ENCODE measurements at places on chromosomes 1 and 21.

DNA sequence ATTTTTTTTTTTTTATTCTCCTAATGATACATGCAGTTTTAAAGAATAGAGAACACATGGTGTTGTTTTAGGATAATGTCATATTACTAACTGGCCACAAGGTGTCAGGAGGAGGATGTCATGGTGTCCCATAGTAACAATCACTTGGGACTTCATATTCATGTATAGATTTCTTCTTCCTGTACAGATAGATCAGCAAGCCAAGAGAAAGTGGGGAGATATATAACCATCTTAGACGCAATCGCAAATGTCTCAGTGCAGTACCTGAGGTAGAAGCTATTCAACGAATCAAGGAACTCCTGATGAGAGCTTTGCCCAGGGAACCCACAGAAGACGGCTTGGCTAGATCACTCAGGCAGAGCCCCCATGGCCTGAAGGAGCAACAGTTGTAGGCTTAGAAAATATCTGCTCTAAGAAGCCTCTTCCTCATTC lies 12.3 kb downstream of the OR2T11 start:
- no peaks in the 10 kb centered on the region for H3K4me1 ChIP-seq
- H3K27ac ChIP-seq: no peak overlapping the region
- H3K36me3 ChIP-seq: no peaks in the 10 kb centered on the region

DNA sequence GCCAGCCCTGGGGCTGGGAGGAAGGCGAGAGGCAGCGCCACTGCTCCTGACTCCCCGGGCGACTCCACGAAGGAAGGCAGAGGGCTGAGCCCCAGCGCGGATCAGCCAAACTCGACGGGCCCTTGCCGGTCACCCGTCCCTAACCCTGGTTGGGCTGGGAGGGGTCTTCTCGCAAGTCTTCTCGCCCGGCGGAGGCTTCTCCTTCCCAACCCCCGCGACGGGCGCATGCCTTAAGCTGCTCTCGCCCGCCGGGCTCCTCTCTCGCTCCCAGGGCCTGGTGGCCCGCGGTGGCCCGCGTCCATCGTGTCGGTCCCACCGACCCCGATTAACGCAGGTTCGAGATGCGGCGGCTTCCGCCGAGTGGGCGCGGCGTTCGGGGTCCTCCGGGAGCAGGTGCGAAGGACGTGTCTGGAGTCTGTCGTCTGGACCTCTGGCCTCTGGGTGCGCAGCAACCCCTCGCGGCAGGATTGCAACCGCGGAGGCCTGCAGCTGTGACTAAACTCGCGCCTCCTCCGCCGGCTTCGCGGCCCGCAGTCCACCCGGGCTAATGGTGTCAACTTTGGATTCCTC lies 29.0 kb upstream of the PPM1J start:
- H3K36me3 ChIP-seq: no peaks in the 10 kb centered on the region
- H3K27ac ChIP-seq: no peak overlapping the region
- no peak for DNase-seq

DNA sequence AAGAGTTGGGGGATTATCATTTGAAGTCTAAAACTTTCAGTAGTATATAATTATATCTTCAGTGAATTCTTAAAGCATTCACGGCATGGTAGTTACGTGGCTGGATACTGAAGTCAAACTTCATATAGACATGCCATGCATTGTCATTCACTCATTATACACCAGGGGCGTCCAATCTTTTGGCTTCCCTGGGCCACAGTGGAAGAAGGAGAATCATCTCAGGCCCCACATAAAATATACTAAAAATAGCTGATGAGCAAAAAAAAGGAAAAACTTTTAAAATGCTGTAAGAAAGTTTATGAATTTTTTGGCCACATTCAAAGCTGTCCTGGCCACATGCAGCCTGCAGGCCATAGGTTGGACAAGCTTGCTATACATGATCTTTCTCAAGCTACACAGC lies 43.8 kb downstream of the DENND1B start:
- H3K4me3 ChIP-seq: no peak overlapping the region
- H3K36me3 ChIP-seq: no peaks in the 10 kb centered on the region
- H3K27ac ChIP-seq: no peak overlapping the region
- H3K4me1 ChIP-seq: no peaks in the 10 kb centered on the region

- peak overlapping the region; percentile 58 for H3K4me3 ChIP-seq
- peaks cover 4% of the 10 kb centered on the region for H3K27me3 ChIP-seq
- peak; percentile 61 for DNase-seq
- peaks cover 16% of the 10 kb centered on the region for H3K4me1 ChIP-seq
- peaks cover 27% of the 10 kb centered on the region for H3K36me3 ChIP-seq
- peak overlapping the region; percentile 75 for H3K27ac ChIP-seq
These were observed 677 bp downstream of the AGPAT3 start for GRCh38 chr21:43865540-43866259.

DNA sequence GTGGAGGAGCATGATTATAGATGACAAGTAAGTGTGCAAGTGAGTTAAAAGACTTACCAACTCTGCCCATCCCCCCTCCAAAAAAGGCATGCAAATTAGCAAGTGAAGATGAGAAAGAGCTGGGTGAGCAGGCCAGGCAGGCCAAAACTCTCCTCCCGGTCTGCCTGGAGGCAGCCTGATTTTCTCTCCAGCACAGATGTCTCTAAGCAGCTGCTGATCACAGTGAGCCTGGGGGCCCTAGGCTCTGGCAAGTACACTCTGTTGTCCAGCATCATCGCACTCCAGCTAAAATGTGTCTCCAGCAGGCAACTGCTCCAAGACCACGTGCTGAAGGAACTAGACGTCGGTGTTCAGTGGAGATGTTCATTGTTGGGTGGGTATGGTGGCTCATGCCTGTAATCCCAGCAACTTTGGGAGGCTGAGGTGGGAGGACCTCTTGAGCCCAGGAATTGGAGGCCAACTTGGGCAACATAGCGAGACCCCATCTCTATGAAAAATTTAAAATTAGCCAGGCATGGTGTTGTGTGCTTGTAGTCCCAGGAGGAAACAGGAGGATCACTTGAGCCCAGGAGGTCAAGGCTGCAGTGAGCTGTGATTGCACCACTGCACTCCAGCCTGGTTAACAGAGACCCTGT lies 56.7 kb upstream of the PUM1 start:
- no peak overlapping the region for H3K4me3 ChIP-seq
- no peaks in the 10 kb centered on the region for H3K4me1 ChIP-seq
- no peak for DNase-seq
- H3K36me3 ChIP-seq: no peaks in the 10 kb centered on the region
- H3K27ac ChIP-seq: peak overlapping the region; percentile 45

GRCh38 chr1:241637604-241638003 lies 2.6 kb downstream of the CHML start:
- H3K4me1 ChIP-seq: peaks cover 13% of the 10 kb centered on the region
- peaks cover 8% of the 10 kb centered on the region for H3K36me3 ChIP-seq
- no peak for DNase-seq
- no peak overlapping the region for H3K27ac ChIP-seq
- H3K4me3 ChIP-seq: no peak overlapping the region

GRCh38 chr21:45047257-45047656 lies 27.1 kb upstream of the ADARB1 start:
- H3K4me1 ChIP-seq: no peaks in the 10 kb centered on the region
- no peak for DNase-seq
- H3K27me3 ChIP-seq: peaks cover 15% of the 10 kb centered on the region
- H3K27ac ChIP-seq: no peak overlapping the region

DNA sequence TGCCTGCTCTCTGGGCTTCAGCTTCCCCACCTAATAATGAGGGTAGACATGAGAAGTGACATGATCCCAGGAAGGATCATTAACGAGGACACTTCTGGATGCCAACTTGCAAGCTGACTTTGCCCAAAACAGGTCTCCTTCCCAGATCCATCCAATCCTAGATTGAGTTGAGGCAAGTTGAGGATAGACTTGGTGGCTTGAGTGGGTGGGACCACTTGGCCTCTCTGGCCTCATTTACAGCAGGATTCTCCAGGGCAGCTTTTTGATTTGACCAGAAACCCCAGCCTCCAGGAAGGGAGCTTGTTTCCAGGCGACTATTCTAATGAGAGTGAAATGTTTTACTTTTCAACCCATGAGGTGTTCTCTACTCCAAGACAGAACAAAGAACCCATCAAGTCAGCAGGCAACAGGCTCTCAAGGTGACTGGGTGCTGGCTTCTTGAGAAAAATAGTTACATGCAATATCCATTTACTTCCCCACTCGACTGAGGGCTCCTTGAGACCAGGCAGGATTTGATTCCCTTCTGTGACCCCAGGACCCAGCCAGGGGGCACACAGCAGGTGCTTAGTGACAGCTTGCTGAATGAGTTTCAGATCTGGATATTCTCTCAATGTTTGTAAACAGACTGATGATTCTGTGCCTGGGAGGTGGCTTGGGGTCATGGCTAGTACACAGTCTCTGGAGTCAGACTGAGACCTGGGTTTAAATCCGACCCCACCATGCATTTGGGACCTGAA lies 128.2 kb downstream of the DMRTB1 start:
- H3K4me1 ChIP-seq: peaks cover 54% of the 10 kb centered on the region
- H3K27me3 ChIP-seq: no peaks in the 10 kb centered on the region
- H3K4me3 ChIP-seq: no peak overlapping the region
- H3K36me3 ChIP-seq: no peaks in the 10 kb centered on the region

GRCh38 chr1:24896176-24896575 lies 33.9 kb downstream of the RUNX3 start:
- no peak for DNase-seq
- no peak overlapping the region for H3K4me3 ChIP-seq
- H3K36me3 ChIP-seq: no peaks in the 10 kb centered on the region
- H3K27ac ChIP-seq: no peak overlapping the region

- peaks cover 79% of the 10 kb centered on the region for H3K36me3 ChIP-seq
- DNase-seq: no peak
- no peak overlapping the region for H3K4me3 ChIP-seq
- H3K4me1 ChIP-seq: no peaks in the 10 kb centered on the region
- H3K27me3 ChIP-seq: no peaks in the 10 kb centered on the region
- no peak overlapping the region for H3K27ac ChIP-seq
These were observed 12.4 kb upstream of the NBPF1 start for GRCh38 chr1:16625497-16626408.

DNA sequence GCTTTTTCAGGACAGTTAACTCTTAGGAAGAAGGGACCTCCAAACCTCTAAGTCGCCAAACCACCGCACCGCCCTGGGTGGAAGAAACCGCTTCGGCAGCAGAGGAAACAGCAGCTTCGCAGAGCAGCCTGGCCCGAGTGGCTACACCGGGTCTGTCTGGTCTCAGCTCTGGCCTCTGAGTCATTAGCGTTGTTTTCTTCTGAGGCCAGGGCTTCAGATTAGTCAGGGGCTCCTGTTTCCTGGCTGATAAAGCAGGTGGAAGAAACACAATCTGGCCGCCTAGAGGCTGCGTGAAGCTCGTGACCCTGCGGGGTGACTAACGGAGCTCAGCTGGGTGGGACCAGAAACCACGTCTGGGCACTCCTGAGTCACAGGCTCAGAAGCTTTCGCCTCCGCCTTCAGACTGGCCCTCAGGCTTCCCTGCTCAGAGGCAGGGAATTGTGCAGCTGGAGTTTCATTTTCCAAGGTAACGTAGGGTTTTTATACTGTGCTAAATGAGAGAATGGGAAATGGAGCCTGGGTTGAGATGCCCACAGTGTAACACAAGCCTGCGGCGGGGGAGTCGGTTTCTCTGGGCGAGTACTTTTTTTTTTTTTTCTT lies 44.9 kb downstream of the CHAF1B start:
- no peak overlapping the region for H3K4me3 ChIP-seq
- peak overlapping the region; percentile 52 for H3K27ac ChIP-seq
- peaks cover 27% of the 10 kb centered on the region for H3K27me3 ChIP-seq
- DNase-seq: no peak

- no peak overlapping the region for H3K4me3 ChIP-seq
- no peaks in the 10 kb centered on the region for H3K27me3 ChIP-seq
- H3K36me3 ChIP-seq: peaks cover 26% of the 10 kb centered on the region
- no peaks in the 10 kb centered on the region for H3K4me1 ChIP-seq
- H3K27ac ChIP-seq: no peak overlapping the region
These were observed 9.0 kb upstream of the COL8A2 start for GRCh38 chr1:36134031-36134430.

- no peaks in the 10 kb centered on the region for H3K4me1 ChIP-seq
- H3K4me3 ChIP-seq: no peak overlapping the region
- no peak for DNase-seq
- no peaks in the 10 kb centered on the region for H3K36me3 ChIP-seq
- H3K27ac ChIP-seq: no peak overlapping the region
- H3K27me3 ChIP-seq: no peaks in the 10 kb centered on the region
These were observed 17.0 kb upstream of the PIGC start for GRCh38 chr1:172460887-172461315.

- H3K4me1 ChIP-seq: no peaks in the 10 kb centered on the region
- no peak within 1 kb of the TSS for H3K27ac ChIP-seq
- H3K36me3 ChIP-seq: no peaks in the 10 kb centered on the region
- DNase-seq: no peak
- no peaks in the 10 kb centered on the region for H3K27me3 ChIP-seq
- H3K4me3 ChIP-seq: no peak within 1 kb of the TSS
These were observed at the start of gene ADAM30 for GRCh38 chr1:119896303-119896702. ADAM30 (minus strand) TSS chr1:119896515; CDS start chr1:119896336, 179 bp downstream.

- H3K4me3 ChIP-seq: no peak overlapping the region
- no peaks in the 10 kb centered on the region for H3K27me3 ChIP-seq
- DNase-seq: no peak
- no peaks in the 10 kb centered on the region for H3K4me1 ChIP-seq
- H3K27ac ChIP-seq: no peak overlapping the region
- H3K36me3 ChIP-seq: no peaks in the 10 kb centered on the region
These were observed 27.3 kb downstream of the GPR157 start for GRCh38 chr1:9101510-9102146.

- H3K27ac ChIP-seq: no peak overlapping the region
- no peaks in the 10 kb centered on the region for H3K4me1 ChIP-seq
- H3K36me3 ChIP-seq: no peaks in the 10 kb centered on the region
These were observed 171.1 kb upstream of the CSF3R start for GRCh38 chr1:36653850-36654249.

DNA sequence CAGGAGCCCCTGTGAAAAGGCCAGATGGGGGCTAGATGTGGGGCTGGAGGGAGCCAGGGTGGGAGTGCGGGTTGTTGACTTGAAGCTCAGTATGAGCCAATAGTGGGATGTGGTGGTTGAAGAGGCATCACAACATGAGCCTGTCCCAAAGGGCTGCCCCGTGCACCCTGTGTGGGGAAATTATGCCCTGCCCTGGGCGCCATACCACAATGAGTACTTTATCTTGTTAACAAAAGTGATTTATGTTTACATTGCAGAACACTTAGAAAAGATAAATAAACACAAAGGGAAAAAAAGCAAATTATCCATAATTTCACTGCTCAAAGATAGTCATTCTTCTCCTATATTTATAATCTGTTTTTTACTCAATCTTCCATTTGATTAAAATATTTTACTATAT lies 1.6 kb upstream of the NFASC start:
- DNase-seq: no peak
- no peaks in the 10 kb centered on the region for H3K4me1 ChIP-seq
- peaks cover 10% of the 10 kb centered on the region for H3K27me3 ChIP-seq

DNA sequence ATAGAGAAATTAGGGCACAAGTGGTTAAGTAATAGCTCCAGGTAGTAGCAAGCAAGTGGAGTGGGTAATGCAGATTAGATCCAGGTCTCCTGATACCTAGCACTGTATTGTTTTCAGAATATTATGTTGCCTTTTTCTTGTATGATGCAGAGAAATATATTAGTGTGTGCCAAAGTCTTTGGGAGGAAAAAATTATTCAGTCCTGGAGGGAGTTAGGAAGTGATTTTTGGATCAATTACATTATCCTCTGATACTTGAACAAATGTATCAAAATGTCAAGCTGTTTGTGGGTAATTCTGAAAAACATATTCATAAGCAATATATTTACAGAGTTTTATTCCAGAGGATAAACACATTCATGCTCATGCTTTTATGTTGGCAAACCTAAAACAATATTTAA lies 28.8 kb downstream of the TSEN15 start:
- no peaks in the 10 kb centered on the region for H3K4me1 ChIP-seq
- no peak for DNase-seq
- no peaks in the 10 kb centered on the region for H3K36me3 ChIP-seq
- no peaks in the 10 kb centered on the region for H3K27me3 ChIP-seq
- no peak overlapping the region for H3K4me3 ChIP-seq

GRCh38 chr1:43258370-43258769 lies 11.4 kb upstream of the TMEM125 start:
- no peaks in the 10 kb centered on the region for H3K36me3 ChIP-seq
- no peaks in the 10 kb centered on the region for H3K4me1 ChIP-seq
- H3K27me3 ChIP-seq: no peaks in the 10 kb centered on the region
- no peak overlapping the region for H3K27ac ChIP-seq
- no peak for DNase-seq

Measured in thymus (tissue), 14 donors.